Activated CD8-positive, alpha-beta memory T cell treated with anti-CD3 and anti-CD28 coated beads, Interleukin-2, amount 50 U/mL, for 4 hours (primary cell): ENCODE measurements at places on chromosomes 1 and 21.

- DNase-seq, result no peak
Observed at GRCh38 chr1:35844826-35845225, 37.0 kb downstream of the AGO4 start.

- no peak for DNase-seq
Observed at GRCh38 chr21:14121719-14122118, 89.0 kb downstream of the LIPI start.

DNA sequence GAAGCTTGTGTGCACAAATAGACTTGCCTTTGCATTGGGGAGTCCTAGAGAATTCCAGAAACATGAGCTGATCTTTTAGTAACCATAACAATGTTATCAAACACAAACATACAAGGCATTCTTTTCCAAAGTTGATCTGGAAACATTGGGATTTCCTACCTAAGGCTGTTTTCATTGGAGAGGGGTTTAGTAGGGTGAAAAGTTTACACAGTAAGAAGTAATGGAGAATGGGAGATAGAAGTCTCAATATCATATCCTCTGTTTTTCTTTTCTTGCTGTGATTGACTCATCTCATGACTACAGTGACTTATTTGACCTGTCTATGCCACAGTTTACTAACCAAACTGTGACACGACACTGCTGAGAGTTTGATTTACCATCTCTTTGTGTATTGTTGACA lies 65.6 kb upstream of the PLA2G4A start:
- DNase-seq, result no peak

- no peak for DNase-seq
Observed at GRCh38 chr1:12588695-12589094, 29.3 kb downstream of the DHRS3 start.

GRCh38 chr1:198925567-198925966 lies 286.7 kb downstream of the PTPRC start:
- no peak for DNase-seq

DNA sequence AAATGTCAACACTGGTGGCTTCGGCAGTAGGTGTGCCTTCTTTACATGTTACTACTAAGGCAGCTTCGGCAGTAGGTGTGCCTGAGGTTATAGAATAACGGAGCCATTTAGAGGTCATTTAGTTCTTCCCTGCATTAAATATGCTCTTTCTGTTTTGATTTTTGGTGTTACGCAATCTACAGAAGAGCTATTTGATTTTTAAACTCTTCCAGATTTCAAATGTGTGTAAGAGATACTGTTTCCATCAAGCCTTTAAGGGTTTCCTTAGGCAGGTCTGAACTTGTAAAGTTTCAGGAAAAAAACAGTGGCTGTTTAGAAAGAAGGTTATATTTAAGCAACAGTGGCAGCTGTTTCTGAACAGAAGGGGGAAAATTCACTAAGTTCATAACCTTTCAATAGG lies 54.8 kb downstream of the PIK3R3 start:
- no peak for DNase-seq

DNA sequence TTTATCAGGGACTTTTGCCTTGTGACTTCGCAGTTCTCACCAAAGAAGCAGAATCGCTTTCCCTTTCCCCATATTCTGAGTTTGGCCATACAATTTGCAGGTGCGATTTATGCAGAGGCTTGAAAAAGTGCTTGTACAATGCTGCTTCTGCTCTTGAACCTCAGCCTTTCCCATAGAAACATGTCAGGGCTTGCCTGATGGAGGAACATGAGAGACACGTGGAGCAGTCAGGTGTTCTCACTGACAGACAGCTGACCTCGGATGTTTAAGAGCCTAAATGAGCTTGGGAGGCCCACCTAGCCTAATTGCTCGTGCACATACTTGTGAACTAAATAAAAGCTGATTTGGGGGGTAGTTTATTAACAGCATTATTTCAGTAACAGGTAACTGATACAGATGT lies 290.0 kb downstream of the S1PR1 start:
- no peak for DNase-seq

DNA sequence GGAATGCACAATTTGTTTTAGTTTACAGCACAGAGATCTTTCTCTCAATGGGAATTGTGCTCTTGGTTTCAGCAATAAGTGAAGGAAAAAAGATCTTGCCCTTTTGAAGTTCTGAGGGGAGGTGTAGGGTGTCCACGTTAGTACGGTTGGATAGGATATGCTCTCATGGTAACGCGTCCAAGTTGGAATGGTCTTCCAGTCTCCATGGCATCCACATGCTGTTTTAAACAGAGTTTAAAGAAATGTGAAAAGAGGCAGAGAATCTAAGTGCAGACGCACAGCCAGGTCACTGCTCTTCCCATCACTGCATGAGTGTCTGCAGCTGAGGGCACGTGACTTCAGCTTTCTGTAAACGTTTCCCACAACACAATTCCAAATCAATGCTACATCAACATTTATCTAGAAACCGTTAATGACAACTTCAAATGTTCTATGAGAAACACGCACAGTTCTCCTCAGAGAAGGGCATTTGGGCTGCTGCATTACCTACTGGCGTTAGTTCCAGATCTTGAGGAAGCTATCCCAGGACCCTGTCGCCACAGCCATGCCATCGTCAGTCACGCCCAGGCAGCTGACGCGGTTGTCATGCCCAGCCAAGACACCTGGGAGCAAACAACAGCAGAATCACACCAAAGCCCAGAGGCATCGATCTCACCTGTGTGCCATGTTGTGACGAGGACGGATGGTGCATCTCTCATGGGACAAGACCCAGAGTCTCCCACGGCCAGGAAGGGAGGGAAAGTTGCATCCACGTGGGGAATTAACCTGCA lies 8.8 kb upstream of the NADK start:
- no peak for DNase-seq

DNA sequence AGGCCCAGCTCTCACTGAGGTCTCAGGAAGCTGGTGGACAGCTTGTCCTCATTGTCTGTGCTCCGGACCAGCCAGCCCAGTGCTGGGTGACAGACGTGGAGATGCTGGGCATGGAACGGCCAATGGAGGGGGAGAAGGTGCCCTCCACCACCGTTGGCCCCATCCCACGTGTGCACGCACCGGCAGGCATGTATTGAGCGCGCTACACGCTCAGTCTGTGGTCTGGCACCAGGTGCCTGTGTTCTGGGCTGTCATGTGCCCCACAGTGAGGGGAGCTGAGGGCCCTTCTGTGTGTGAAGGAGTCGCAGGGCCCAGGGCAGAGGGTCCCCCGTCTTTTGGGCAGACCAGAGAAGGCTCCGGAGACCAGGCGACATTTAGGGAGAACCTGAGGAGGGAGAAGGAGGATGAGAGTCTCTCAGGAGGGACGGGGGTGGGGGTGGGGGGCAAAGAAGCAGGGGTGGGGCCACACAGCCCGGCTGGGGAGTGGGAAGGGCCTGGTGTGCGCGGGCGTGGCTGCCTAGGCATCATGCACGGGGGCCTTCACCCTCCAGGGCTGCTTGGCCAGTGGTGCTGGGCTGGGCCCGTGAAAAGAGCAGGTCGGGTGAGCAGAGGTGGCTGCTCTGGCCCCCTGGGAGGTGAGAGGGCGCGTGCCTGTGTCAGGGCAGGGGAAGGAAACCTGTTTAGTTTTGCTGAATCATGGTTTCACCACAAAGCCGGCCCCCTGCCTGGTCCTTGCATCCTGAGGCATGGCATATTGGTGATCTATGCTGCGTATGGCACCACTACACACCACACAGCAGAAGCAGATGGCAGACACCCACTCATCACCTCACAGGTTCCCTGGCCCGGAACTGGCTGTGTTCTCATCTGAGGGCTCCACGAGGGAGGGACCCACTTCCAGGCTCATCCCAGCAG lies 86.7 kb upstream of the TTC34 start:
- DNase-seq, result no peak

DNA sequence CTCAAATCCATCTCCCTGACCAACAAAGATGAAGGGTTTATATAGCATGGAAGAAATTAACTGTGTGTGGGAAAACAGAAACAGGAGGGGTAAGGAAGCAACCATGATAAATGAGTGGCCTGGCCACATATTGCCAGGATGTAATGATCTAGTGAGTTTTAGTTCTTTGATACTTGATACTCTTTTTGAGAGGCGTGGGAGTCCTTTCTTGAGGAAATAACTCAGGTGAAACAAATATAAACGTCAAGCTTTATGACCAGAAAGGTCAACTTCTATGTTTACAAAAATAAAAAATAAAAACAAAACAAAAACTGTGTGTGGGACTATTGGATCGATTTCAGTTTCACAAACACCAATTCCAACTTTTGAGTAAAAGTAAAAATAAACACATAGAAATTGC lies 860.8 kb upstream of the B3GALT2 start:
- no peak for DNase-seq

DNA sequence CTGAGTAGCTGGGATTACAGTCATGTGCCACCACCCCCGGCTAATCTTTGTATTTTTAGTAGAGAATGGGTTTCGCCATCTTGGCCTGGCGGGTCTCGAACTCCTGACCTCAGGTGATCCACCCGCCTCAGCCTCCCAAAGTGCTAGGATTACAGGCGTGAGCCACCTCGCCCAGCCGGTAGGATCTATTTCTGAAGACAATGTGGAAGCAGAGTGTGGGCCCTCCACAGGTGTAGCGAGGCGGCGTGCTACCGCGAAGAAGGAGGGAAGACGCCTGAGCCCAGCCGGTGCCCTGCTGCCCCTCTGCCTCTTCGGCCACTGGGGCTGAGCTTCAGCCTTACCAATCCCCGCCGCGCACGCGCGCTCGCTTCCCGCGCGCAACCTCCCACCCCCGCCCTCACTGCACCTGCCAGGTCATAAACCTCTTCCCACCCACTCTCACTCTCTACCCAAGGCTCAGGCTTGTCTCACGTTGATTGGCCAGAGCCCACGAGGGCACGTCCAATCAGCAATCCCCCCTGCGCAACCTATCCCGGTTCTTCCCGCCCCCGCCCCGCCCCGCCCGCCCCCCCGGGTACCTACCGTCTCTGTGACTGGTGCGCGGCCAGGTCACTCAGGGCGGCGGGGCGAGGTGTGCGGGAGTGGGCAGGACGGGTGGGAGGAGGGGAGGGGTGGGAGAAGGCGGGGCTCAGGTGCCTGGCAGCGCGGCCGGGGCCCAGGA lies 409 bp upstream of the HOOK1 start:
- peak; percentile 88 for DNase-seq

DNA sequence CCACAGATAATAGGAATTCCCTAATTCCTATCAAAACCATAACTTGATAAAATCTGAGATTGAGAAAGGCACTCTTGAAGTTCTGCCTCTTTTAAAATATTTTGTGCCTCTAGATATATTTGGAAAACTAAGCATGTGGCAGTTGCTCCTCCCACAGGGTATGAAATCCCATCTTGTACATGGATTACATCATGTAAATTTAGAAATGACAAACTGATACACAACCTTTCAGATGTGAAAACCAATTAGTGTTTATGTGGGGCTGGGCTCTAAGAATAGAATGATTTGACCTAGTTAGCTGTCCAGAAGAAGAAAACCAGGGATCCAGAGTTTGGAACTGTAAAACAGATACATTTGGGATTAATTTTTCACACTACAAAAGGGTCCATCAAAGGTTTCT lies 15.7 kb downstream of the LRRC53 start:
- no peak for DNase-seq

- DNase-seq, result no peak
Observed at GRCh38 chr1:206075786-206076755, 23.1 kb downstream of the RHEX start.
